ENCODE measurements at places on chromosomes 4 and X. TPM values are rescaled to one million over a fixed set of nuclear protein-coding genes. Genes with fewer than 3 reads are reported as not detected.
A peak's percentile ranks its signal among the peaks of the same experiment; 100 is the strongest.

TACC3 gene
- total RNA-seq, result 8.7 TPM

PGK1 gene
- total RNA-seq, result 64.9 TPM

GRCh38 chr4:98673978-98674377 lies 15.6 kb upstream of the TSPAN5 start:
- DNase-seq, result no peak

GRCh38 chr4:103449296-103450023 lies 251.3 kb upstream of the CENPE start:
- no peak for DNase-seq

DNA sequence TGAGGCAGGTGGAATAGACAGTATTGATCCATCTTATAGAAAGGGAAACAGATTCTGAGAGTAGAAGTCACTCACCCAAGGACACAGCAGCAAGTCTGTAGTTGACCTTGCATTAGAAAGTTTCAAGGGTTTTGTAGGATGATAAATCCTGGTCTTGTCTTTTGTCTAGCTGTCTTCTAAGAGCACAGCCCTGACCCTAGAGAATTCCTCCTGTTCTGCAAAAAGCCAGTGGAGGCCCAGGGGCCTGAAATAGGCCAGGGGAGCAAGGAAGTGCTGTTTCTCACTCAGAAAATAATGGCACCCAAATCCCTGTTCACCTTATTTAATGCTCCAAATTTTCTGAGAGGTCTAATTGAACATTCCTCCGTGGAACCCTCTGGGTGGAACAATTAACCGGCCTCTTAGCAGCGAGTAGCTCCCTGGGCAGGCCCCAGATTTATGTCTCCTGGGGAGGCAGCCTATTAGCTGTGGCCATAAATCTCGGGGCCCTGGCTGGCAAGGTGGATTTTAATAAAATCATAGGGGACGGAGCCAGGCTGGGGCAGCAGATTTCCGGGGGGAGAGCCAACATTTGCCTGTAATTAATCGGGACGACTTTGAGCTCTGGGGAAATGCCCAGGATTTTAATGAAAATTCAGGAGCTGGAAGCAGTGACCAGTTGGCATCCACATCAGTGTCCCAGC lies 49.2 kb upstream of the MSX1 start:
- no peak for DNase-seq

DNA sequence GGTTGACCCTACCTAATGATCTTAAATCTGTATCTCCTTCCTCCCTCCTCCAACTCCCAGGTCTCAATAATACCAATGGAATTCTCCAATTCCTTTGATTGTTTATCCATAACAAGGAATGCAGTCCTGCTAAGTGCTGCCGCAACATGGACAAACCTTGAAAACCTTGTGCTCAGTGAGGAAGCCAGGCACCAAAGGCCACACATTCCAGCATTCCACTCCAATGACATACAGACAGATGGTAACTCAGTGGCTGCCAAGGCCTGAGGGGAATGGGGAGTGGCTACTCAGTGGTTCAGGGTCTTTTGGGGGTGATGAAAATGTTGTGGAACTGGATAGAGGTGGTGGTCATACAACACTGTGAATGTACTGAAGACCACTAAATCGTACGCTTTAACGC lies 10.4 kb downstream of the HAUS7 start:
- DNase-seq, result no peak

DNA sequence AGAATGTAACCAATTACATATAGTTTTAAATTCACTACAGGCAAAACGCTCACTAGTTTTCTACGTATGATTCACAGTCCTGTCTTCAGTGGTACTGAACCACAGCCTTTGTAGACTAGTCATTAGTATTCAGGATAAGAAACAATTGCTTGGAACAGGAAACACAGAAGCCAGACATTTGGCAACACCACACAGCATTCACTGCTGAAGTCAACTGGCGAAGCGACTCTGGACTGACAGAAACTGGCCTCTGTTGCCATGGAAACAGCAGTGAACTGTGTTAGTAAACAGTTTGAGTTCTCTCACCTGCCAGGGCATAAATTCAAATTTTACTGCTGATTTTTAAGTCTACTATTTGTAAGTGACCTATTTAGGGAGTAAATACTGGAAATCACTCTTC lies 57.6 kb downstream of the MAPK10 start:
- peak; percentile 87 for DNase-seq

SHROOM3 gene
- 55.4 TPM for total RNA-seq

- no peak for DNase-seq
Observed at GRCh38 chrX:72609313-72609712, 36.7 kb upstream of the HDAC8 start.

MOB1B gene
- 39.1 TPM for total RNA-seq

CXorf65 gene
- total RNA-seq, result not detected

DNA sequence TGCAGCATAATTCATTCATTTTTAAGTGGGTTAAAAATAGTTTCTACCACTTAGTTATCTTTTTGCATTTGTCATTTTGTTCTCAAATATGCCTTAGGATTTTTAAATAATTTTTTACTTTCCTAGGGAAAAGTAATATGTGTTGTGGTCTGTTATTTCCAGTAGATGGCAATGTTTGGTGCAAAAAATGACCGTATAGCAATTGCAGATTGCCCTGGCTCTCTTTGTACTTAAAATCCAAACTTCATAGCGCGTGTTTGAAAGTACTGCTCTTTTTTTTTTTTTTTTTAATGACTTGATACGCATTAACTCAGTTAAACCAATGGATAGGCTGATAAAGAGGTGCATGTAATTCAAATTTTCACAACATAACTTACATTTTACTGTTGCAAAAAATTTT lies 74.4 kb upstream of the RBMX start:
- DNase-seq, result peak; percentile 28

GRCh38 chrX:6821730-6822129 lies 286.8 kb upstream of the VCX3A start:
- DNase-seq, result no peak

GRCh38 chr4:75255261-75255660 lies 258.9 kb downstream of the RCHY1 start:
- DNase-seq, result no peak
